ENCODE measurements at places on chromosomes 1 and 21.

DNA sequence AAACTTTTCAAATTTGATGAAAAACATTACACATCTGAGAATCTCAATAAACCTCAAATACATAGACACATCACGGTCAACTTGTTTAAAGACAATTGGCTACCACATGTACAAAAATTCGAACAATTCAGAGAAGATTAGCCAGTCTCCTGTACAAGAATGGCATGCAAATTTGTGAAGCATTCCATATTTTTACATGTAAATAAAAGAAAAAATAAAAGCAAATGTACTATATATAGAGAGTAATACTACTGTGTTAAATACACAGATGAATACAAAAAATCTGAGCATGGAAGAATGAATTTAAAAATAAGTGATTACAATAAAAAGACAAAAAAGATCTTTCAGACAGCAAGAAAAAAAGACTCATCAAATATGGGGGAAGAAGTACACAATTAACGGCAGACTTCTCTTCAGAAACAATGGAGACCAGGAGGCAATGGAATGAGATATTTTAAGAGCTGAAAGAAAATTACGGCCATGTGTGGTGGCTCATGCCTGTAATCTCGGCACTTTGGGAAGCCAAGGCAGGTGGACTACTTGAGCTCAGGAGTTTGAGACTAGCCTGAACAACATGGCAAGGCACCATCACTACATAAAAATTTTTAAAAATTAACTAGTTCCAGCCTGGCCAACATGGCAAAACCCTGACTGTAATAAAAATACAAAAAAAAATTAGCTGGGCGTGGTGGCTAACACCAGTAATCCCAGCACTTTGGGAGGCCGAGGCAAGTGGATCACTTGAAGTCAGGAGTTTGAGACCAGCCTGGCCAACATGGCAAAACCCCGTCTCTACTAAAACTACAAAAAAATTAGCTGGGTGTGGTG is 23.2 kb downstream of the HAX1 start:
- DNase-seq = no peak

DNA sequence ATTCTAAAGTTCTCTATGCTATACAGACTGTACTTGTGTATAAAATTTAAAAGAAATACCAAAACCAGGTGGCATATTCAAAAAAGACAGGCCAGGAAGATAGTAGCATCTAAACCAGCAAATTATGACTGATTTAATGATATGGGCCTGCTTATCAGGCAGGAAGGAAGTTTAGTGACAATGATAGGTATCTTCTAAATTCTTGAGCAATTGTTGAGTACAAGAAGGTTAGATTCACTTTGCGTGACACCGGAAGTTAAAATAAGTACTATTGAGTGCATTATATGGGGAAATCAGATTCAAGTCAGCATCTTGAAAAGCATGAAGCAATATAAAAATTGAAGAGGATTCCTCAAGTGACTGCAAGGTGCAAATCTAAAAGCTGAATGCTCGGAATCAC is 186.8 kb upstream of the RGS18 start:
- no peak for DNase-seq

DNA sequence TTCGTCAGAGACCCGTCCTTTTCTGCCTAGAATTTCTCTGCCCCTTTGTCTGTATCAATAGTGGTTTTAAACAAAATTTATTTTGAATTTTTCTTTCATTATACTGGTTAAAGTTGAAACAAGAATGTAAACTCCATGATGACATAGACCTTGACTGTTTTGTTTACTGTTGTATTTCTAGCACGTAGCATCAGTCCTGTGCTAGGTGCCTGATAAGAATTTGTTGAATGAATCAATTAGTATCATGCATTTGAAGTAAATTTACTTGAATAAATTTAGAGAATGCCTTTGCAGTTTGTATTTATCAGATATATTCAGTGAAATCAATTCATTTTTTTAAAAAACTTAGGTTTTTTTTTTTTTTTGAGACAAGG is 69.9 kb downstream of the EPB41 start:
- no peak for DNase-seq

GRCh38 chr1:246579818-246580217 is 13.6 kb downstream of the CNST start:
- DNase-seq = no peak

GRCh38 chr1:201011616-201012015 is 11.9 kb downstream of the KIF21B start:
- no peak for DNase-seq

DNA sequence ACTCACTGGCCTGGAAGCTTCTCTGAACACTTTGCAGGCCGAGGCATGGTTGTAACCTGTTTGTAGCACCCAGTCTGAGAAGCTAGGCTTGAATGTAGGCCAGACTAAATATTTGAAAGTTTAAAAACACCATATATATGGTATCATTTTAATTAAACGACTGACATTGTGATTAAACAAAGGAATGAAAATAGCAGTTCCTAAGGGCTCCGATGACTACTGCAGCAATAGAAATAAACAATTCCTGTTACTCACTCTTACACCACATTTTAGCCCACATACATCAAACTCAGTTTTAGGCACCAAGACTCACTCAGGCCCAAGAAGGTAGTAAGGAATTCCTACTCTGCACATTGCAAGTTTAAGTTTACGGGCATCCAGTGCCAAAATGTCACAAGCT is 281.2 kb downstream of the AKT3 start:
- no peak for DNase-seq

- DNase-seq = no peak
Measured at GRCh38 chr1:20187103-20187812, 940 bp upstream of the PLA2G2C start.

GRCh38 chr1:19661721-19662228 is 2.9 kb upstream of the HTR6 start:
- DNase-seq = no peak

DNA sequence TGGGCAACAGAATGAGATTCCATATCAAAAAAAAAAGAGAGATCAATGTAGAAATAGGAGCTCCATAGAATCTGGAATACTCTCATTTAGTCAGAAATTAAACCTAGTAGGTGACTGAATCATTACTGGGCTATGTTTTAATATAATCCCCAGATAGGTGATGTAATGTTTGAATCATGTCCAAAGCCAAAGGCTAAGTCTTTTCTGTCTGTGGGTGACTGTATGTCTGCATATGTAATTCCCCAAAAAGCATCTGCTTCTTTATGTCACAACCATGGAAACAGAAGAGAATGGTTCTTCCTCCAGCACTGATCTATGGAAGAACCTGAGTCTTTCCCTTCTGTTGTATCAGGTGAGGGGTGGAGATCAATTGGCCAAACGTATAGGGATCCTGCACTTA is 5.8 kb downstream of the LAMC2 start:
- DNase-seq = no peak

GRCh38 chr1:109728870-109729269 is 12.0 kb downstream of the GSTM3 start:
- no peak for DNase-seq

DNA sequence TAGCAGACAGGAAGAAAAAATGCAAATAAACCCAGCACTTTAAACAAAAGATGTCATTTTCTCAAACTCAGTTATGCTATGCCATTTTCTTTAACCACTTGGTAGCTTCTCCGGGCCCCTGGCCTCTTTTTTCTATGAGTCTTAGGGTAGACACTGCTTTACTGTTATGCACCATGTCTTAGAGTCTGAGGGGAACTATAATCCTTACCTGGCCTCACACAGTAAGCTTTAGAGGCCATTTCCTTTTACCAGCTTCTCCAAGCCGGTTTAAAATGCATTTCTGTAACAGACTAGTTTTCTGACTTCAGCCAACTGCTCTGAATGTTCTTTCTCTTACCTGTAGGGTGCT is 73.7 kb upstream of the EDEM3 start:
- no peak for DNase-seq

- DNase-seq = no peak
Measured at GRCh38 chr1:117556341-117556740, 49.5 kb upstream of the TENT5C start.

DNA sequence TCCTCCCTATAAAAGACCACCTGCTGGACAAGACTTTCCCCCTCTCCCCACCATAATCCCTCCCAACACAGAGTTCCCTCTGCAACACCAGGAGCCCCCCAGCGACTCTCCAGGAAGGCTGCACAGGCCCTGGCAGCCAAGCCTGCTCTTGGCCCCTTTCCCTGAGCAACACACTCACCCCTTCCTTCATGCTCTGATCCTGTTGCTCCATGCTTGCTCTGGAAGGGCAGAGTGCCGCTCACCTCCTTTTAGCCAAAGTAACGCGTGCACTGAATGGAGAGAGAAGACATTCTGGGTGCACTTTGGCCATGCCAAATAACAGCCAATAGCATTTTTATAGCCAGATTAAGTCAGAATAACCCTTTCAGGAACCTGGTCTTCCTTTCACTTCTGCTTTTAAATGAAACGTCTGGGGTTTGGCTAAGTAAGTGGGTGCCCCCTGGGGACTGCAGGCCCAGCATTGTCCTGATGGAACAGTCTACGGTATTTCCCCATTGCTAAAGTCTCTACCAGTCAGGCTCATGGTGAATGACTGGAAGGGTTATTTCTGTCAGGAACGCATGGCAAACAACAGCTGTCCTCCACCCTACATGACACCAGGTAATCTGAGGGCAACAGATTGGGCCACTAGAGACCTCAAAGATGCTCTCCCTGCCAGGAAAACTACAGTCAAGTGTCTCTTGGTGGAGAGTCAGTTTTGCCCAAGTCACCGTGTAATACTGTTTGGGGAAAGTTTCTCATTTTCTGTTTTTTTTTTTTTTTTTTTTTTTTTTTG is at the start of gene SLC2A5:
Gene SLC2A5, minus strand, starts transcription at position 310 of the 775 bp plus-strand sequence. Its CDS starts 99 bp downstream, at position 211.
- peak; percentile 92 for DNase-seq

DNA sequence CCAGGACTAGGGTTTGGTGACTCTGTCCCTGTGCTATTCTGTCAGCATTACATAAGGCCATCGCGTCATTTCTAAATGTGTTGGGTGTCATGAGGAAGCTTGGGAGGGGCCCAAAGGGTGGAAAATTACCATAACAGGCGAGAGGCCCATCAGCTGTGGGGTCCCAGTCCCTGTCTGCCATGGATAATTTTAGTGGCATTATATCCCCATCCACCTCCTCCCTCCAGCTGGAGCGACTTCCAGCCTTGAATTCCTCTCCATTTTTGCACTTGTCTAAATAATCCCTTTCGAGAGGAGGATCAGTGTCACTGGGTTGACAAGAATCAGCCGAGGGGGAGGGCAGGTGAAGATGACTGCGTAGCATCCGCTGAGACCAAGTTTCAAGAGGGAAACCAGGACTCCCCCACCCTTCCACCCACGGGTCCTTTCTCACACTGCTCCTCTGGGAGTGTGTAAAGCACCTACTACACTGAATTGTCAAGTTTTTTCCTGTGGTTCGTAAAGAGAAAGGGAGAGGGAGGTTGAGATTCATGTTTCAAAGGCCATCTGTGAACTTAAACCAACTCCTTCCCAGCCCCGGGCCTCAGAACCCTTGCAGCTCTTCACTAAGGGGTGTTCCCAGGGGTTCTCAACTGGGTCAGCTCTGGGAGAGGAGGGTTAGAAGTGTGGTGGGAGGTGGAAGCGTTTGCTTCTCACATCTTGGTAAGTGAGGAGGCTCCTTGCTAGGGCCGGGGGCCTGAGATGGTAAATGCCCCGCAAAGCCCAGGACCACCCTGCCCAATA is 29.2 kb downstream of the VASH2 start:
- DNase-seq = no peak

DNA sequence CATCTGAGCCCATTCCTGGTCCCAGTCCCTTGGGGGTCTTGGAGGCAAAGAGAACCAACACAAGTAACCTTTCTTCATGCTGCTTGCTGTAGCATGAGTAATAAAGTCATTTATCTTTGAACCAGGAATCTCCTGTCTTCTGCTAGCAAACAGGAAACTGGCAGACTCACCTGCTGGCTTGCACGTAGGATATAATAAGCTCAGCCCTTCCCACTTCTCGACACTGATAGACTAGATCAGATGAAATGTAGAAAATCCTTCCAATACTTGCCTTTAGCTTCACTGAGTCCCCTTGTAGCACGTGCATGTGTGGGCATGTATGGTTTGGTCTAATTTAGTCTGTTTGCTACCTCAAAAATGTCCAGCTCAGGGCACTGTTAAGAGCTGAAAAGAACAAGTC is 6.5 kb upstream of the TFF2 start:
- DNase-seq = no peak

DNA sequence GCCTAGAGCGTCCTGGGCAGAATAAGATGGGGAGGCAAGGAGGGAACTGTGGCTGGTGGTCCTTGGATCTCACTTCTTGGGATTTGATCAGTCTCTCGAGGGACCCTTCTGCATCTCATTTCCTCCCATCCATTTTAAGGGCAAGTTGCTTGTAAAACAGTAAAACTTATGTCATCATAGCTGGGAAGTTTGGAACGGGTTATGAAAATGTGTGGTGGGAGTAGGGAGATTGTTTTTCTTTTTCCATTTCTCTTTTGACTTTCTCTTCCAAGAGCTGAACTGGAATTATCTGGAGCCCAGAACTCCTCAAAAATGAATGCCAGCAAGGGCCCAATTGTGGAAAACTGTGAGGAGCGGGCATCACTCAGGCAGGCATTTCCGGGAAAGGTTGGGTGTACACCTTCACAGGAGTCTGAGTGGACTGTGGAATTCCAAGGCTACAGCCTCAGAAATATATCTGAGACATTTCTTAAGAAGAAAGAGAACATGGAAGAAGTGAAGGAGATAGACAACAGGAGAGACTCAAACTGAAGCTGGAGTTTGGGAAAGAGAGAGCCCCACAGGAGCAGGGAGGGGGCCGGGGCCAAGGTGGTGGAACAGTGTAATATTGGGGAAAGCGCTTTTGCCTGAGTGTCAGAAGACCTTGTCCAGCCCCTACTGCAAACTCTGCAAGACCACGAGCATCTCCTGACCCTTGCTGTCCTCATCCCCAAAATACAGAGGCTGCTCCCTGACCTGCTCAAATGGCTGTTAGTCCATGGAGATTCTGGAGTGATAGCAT is 185.1 kb downstream of the FOXD2 start:
- no peak for DNase-seq

DNA sequence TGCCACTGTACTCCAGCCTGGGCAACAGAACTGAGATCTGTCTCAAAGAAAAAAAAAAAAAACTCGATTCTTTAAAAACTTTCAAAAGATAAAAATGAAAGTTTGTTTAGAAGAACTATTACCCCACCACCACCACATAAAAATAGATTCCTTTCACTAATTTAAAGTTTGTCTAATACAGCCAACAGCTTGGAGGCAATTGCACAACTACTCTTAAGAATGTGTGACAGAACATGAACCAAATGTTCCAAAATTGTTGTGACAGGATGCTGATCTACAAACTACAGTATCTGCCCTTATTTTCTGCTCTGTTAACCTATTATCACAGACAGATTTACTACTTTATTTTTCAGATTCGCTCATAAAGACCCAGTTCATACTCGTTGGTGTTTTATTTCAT is 5.5 kb upstream of the TGFBR3 start:
- DNase-seq = no peak

GRCh38 chr1:42312576-42313212 is 22.3 kb downstream of the FOXJ3 start:
- no peak for DNase-seq

DNA sequence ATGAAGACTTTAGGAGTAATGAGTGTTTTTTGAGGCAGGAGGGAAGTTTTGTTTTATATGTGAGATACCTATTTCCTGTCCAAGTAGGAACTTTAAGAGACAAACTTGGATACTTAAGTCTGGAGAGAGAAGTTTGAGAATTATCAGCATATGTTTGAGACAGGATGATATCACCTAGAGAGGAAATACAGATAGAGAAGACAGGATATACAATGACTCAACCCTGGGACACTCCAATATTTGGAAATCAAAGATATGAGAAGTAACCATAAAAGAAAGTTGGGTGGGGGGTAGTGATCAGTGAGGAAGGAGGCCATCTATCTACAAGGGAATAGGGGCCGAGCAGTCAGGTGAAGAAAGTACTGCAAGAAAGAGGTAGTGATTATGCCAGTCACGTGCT is 6.5 kb downstream of the LCE7A start:
- no peak for DNase-seq

- DNase-seq = no peak
Measured at GRCh38 chr1:243710467-243710866, 139.6 kb downstream of the AKT3 start.

GRCh38 chr1:30774550-30775432 is 17.2 kb upstream of the LAPTM5 start:
- no peak for DNase-seq
